ENCODE measurements at places on chromosomes 13 and 19.

- no peak for DNase-seq
These were observed 1089.7 kb downstream of the EFNB2 start for GRCh38 chr13:105445796-105446195.

GRCh38 chr13:82292334-82292733 lies 1589.9 kb downstream of the SLITRK1 start:
- DNase-seq: no peak

- DNase-seq: no peak
These were observed 288.0 kb upstream of the TMTC4 start for GRCh38 chr13:100962585-100962984.

DNA sequence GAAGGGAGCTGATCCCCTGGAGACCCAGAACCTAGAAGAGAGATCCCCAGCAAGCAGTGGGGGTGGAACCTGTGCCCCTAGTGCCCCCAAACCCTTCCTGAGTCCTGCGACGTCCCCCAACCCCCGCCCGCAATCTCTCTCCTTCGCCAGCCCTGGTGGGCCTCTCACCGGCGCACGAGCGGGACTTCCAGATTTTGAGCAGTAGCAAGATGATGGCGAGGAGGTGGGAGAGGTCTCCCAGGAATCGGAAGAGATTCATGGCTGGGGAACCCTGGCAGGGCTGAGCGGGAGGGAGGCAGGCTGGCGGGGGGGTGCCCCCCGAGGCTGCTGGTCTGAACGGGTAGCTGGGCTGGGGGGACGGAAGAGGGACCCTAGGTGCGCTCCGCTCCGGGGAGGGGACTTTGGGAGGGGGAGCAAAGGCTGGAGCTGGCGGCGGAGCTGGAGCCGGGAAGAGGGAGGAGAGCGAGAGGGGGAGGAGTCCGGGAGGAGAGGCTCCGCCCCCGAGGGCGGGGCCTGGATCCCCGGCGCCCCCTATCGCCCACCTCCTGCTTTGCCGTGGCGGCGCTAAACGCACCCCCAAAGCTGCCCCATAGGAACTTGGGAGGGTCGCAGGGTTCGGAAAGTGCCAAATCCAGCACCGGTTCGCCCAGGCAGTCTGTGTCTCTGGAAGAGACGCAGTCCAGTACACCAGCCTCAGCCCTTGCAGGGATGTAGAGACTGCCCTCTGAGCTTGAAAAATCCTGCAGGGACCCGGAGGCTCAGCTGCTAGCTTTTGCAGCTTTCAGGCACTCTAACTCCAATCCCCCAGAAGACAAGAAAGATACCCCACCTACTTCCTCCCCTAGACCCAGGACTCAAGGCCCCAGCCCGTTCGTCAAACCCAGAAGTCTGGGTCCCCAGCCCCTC lies at the start of gene KDELR1:
Gene KDELR1, minus strand, starts transcription at position 452 of the 906 bp plus-strand sequence. Its CDS starts 193 bp downstream, at position 259.
- peak; percentile 92 for DNase-seq

- no peak for DNase-seq
These were observed 2841.1 kb upstream of the PCDH20 start for GRCh38 chr13:64256751-64257150.

- DNase-seq: no peak
These were observed 5.7 kb upstream of the ZC3H13 start for GRCh38 chr13:46058268-46058667.

DNA sequence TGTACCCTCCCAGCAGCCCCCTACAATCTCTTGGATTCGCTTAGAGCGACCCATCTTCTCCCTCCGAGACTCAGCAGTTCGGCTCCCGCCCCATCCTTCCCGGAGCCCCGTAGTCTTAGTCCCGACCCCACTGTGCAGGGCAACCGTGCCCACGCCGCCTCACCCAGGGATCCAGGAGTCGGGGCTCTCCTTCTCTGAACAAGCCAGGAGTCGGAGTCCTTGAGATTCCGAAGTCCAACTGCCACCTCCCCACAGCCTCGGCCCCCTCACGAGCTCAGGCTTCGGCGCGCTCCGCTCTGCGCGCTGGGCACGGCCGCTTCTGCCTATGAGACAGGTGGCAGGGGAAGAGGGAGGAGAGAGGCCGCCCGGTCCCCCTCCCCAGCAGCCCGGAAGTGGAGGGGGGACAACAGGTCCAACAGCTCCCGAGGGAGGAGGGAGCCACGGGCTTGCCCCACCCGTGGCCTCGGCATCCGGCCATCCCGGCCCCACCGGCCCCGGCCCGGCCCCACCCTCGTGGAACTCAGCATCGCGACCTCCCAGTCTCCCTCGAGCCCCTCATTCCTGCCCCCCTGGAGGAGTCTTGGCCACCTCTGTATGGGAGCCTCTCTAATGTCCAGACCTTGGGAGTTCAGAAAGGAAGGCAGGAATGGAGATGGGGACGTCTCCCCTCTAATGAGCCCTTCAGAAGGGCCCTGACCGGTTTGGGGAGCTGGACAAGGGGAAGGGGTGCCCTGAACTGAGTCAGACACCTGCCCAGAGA lies at the start of gene PHLDB3:
Gene PHLDB3, minus strand, starts transcription at position 321 of the 760 bp plus-strand sequence. CDS start 628 bp downstream, outside the sequence.
- peak; percentile 40 for DNase-seq

DNA sequence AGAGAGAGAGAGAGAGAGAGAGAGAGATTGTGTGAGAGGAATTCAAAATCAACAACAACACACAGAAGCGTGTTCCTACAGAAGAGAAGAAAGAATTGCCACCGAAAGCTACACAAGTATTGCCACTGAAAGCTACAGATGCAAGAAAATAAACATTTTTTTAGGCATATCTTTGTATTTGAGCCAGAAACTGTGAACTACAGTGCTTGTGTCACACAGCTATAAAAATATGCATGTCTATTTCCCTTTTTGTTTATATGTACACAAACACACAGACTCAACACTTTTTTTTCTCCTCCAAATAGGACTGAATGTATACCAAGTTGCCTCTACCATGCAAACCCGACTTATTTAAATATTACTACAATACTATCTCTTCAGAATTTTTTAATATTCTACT lies 290.4 kb downstream of the SLITRK5 start:
- DNase-seq: no peak

DNA sequence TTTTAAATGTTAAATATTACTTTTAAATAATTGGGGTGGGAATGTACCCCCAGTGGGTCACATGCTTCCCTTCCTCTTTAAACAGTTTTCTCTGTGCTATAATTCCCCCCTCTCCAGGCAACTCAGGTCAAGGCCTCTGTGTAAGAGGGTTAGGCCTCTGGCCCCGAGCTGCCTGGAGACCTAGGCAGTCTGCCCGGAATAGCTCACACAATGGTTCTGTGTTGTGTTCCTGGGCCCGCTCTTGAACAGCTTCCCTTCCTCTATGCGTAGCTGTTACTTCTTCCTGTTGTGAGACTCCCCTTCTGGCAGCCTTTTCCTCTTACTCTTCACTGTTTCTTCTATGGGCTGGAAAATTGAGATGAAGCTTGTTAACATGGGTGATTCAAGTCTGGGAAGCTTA lies 14.8 kb upstream of the ZNF492 start:
- no peak for DNase-seq

- no peak for DNase-seq
These were observed 184.8 kb downstream of the TEX29 start for GRCh38 chr13:111505175-111505777.

DNA sequence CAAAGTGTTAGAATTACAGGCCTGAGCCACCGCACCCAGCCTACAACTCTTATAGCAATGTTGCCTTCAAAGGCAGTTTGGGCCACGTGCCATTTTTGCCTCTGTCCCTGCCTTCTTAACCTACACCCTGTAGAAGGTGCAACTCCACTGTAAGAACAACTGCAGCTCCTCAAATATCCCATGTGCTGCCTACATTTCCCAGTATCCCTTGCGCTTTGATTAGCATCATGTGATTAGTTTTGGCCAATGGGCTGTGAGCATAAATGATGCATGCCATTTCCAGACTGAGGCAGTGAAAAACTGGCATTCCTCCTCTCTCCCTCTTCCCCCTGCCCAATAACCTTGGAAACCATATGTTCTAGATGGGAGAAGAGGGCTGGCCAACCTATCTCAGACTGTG lies 75.2 kb upstream of the MRI1 start:
- DNase-seq: peak; percentile 27

DNA sequence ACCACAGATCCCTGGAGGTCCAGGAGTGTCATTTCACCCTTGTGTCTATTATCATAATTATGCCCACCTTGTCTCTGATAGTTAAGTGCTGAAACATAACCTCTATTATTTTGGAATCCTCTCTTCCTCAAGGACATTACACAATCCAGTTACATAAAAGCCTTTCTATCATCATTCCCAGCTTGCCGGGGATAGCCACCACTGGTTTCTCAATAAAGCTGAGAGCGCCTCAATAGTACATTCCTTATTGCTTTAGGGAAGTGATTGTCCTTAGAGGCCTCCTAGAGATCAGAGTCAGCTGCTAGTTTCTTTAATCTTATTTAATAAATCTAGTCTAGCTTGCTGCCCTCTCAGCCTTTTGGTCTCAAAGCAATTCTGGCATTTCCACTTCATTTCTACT lies 490.0 kb upstream of the ATXN8OS start:
- no peak for DNase-seq

- DNase-seq: no peak
These were observed 2.1 kb upstream of the CA11 start for GRCh38 chr19:48648134-48648533.

GRCh38 chr13:72507416-72508199 lies 219.8 kb downstream of the MZT1 start:
- DNase-seq: no peak

- no peak for DNase-seq
These were observed 186.6 kb upstream of the SLITRK6 start for GRCh38 chr13:85985797-85986196.

DNA sequence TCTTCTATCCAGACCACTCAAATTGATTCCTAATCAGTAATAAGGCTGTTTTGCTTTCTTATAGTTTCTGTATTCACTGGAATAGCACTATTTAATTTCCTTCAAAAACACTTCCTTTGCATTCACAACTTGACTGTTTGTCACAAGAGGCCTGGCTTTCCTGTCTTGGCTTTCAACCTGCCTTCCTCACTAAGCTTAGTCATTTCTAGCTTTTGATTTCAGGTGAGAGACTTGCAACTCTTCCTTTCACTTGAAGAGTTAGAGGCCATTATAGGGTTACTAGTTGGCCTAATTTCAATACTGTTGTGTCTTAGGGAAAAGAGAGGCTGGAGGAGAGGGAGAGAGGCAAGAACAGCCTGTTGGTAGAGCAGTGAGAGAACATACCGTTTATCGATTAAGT lies 47.0 kb downstream of the SACS start:
- no peak for DNase-seq

DNA sequence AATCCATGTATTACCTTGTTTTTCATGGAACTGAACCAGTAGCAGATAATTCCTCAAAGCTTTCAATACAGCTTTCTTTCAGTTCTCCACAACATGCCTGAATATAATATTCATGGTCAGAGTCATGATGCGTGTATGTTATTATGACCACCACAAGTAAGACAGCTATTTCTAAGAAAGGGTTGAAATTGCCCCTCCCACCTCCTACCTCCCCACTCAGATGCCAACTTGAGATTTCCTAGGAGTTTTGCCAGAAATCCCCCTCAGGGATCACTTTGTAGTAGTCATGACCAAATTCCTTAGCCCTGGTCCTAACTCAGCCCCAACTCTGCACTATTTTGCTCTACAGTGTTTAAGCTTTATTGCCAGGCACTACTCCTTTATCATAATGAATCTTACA lies 69.9 kb upstream of the RAP2A start:
- DNase-seq: no peak

- no peak for DNase-seq
These were observed 80.3 kb upstream of the UQCRFS1 start for GRCh38 chr19:29293292-29293691.

- DNase-seq: no peak
These were observed 861.2 kb downstream of the UQCRFS1 start for GRCh38 chr19:28351761-28352160.

- DNase-seq: no peak
These were observed 9.3 kb downstream of the RPS9 start for GRCh38 chr19:54209811-54210494.

DNA sequence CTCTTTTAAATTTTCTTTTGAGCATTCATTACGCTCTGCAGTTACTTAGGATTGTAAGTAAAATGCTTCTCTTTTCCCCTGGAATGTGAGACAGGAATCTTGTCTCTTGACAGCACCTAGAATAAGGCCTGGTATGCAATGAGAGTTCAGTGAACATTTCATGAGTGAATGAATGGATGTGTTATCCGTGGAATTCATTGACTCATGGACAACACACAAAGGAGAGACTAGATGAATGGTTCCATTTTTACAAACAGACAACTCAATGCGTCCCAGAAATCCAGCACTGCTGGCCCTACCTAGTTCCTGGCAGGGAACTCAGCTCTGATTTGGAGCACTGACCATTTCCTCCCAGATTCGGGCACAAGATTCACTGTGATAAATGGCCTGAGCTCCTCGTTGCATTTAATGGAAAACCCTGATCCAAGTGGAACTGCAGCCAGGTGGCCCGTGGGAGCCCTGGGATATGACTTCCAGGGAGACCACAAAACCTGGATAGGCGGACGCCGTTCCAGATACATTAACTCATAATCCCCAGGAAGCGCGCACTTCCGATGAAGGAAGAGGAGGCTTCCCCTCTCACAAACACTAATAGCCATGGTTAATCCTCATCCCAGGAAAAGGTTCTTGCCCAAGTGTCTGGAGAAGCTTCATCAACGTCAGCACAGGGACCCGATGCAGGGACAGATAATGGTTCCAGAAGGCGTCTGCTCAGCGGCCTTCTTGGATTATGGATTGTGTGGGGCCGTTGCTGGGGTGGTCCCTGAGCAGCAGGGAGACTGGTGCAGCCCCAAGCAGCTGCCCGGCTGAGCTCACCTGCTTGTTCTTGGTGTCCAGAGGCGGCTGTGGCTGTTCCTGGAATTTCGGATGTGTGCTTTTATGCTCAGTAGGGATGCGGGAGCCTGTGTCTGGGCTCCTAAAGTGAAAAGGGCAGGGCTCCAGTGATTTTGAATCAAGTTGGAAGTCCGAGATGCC lies 211.1 kb upstream of the TSHZ3 start:
- DNase-seq: no peak

- no peak for DNase-seq
These were observed 412.7 kb downstream of the LMO7 start for GRCh38 chr13:76048675-76049375.

DNA sequence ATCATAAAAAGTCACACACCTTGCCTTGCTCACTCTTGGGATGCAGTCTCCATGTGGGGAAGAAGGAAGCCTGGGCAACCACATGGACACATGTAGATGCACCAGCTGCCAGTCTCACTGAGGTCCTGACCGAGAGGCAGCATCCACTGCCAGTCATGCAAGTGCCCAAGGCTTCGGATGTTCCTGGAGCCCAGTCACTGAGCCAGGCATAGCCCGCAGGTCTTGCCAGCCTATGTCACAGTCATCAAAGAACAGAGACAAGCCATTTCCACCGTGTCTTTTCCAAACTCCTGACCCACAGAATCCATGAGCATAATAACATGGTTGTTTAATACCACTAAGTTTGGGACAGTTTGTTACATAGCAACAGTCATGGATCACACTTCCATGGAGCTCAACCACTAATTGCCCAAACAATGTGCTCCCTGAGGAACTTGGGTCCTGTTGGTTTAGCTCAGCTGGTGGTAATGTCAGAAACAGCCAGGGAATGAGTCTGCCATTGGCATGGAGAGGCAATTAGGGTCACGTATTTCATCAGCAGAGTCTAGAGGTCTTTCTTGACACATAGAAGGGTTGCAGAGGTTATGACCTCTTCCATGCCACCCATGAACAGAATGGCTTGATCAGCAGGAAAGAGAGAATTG lies 21.5 kb downstream of the STARD13 start:
- no peak for DNase-seq

All from GM13977 (cell line).